Activated CD4-positive, alpha-beta T cell treated with anti-CD3 and anti-CD28 coated beads, Interleukin-2, amount 10 ng/mL, durations not matched to agents 7 days and 5 days (primary cell): ENCODE measurements at places on chromosomes 16 and 17.
A peak's percentile ranks its signal among the peaks of the same experiment; 100 is the strongest.

GRCh38 chr17:81735264-81736102, 23.4 kb downstream of the SLC25A10 start:
- no peak overlapping the region for H3K27ac ChIP-seq
- peaks cover 10% of the 10 kb centered on the region for H3K4me1 ChIP-seq
- no peaks in the 10 kb centered on the region for H3K36me3 ChIP-seq
- peak overlapping the region; percentile 6 for H3K4me3 ChIP-seq
- DNase-seq: no peak

DNA sequence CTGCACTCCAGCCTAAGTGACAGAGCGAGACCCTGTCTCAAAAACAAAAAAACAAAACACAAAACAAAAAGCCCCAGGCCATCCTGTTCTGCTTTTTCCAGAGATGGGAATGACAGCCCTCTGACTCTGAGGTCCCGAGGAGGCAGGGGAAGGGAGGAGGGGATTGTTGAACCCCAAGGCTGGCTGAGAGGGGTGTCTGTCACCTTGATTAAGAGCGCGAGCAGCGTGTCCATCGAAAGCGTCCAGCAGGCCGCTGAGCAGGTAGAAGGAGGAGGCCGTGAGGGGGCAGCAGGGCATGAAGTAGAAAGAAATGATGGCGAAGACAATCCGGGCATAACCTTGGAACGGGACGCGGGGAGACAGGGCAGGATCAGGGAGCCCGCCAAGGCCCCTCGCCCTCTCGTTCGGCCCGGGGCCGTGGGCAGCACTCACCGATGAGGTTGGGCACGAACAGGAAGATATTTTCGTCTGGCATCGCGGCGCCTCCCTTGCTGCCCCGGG, 593 bp downstream of the CDIPT start:
- peaks cover 29% of the 10 kb centered on the region for H3K4me1 ChIP-seq
- H3K36me3 ChIP-seq: peaks cover 21% of the 10 kb centered on the region
- DNase-seq: peak; percentile 22

DNA sequence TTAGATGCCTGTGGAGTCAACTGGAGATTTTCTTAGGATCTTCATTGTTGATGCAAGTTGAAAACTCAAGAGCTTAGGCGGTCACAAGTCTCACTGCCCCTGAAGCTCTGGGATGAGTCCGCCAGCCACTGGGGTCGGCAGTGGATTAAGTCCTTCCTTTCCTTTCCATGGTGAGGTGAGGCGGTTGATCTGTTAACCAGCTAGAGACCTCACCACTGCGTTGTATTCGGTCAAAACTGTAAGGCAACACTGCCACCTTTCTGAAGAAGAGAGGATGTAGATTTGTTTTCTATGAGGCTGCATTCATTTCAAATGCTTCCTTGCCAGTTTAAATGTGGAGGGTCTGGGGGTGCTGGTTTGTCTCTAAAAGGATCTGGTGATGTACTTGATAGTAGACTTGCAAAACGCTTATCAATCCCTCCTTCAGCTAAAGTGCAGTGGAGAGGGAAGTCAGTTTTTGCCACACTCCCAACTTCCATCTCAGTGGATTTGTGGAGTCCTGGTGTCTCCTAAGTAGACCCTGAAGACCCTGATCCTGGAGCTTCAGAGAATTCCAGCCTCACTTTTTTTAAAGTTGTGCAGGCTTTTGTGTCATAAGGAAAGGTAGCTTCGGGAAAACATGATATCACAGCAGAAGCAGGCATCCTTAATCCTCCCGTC, 1.7 kb downstream of the MYOCD start:
- H3K36me3 ChIP-seq: no peaks in the 10 kb centered on the region
- no peak for DNase-seq
- H3K27ac ChIP-seq: no peak overlapping the region
- no peak overlapping the region for H3K4me3 ChIP-seq
- H3K27me3 ChIP-seq: peaks cover 30% of the 10 kb centered on the region
- H3K4me1 ChIP-seq: no peaks in the 10 kb centered on the region

DNA sequence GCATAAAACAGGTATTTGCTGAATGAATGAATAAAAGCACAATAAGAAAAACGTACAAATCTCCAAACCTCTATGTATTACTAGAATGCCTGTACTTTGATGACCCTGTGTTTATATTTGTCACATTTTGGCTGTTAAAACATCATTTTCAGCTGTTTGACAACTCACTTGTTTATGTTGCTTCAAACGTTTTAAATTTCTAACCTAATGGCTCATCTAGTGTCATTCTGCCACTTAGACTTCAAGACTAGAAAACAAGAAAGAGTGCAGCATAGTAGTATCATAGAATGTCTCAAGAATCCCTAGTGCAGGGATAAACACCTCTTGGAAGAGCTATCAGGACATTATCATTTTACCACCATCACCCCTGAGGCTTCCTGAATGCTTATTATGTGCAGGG, 19.4 kb upstream of the PMP22 start:
- H3K4me1 ChIP-seq: no peaks in the 10 kb centered on the region
- no peak overlapping the region for H3K27ac ChIP-seq
- H3K27me3 ChIP-seq: peaks cover 26% of the 10 kb centered on the region
- no peak overlapping the region for H3K4me3 ChIP-seq
- DNase-seq: no peak

DNA sequence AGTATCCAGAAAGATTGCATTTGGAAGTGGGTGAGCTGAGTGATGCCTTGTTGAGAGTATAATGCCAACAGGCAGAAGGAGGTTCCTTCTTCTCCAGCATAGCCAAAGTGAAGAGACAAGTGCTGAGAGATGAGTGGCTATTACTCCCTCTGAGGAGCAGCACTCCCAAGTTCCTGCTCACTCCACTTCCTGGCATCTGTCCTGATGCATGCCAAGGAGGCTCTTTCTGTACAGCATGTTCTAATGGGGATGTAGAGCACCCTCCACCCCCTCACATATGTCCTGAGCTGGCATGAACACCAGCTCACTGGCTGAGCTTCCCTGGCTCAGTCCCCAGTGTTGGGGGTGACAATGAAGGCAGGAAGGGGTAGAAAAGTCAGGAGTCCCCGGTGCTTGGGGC, 44.2 kb upstream of the DNAH9 start:
- no peak overlapping the region for H3K27ac ChIP-seq
- no peaks in the 10 kb centered on the region for H3K36me3 ChIP-seq
- DNase-seq: no peak
- no peaks in the 10 kb centered on the region for H3K27me3 ChIP-seq
- no peak overlapping the region for H3K4me3 ChIP-seq

DNA sequence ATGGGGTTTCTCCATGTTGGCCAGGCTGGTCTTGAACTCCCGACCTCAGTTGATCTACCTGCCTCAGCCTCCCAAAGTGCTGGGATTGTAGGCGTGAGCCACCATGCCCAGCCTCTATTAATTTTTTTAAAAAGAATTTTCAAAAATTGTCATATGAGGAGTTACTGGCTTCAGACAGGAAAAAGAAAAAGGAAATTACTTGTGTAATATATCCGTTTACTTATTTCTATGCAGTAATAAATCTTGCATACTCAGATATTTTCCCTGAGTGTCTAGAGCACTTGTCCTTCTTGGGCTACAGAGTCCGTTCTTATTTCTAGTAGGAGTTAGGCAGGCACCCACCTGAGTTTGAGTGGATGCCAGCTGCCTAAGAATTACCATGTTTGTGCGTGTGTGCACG, 85.8 kb downstream of the VMP1 start:
- no peak overlapping the region for H3K27ac ChIP-seq
- no peak for DNase-seq
- peaks cover 39% of the 10 kb centered on the region for H3K36me3 ChIP-seq
- peaks cover 48% of the 10 kb centered on the region for H3K4me1 ChIP-seq
- no peaks in the 10 kb centered on the region for H3K27me3 ChIP-seq
